A172 (cell line): ENCODE measurements at places on chromosomes 2 and 18. TPM values are rescaled to one million over a fixed set of nuclear protein-coding genes. Genes with fewer than 3 reads are reported as not detected.

GRCh38 chr18:195651-196050, 37.3 kb downstream of the USP14 start:
- no peak for DNase-seq

GRCh38 chr2:128735296-128735960, 416.8 kb upstream of the HS6ST1 start:
- no peak for DNase-seq

SH3YL1 gene
- total RNA-seq: 21.4 and 22.5 TPM in 2 replicates

- no peak for DNase-seq
Observed at GRCh38 chr2:197399887-197400540, 34.8 kb downstream of the SF3B1 start.

DNA sequence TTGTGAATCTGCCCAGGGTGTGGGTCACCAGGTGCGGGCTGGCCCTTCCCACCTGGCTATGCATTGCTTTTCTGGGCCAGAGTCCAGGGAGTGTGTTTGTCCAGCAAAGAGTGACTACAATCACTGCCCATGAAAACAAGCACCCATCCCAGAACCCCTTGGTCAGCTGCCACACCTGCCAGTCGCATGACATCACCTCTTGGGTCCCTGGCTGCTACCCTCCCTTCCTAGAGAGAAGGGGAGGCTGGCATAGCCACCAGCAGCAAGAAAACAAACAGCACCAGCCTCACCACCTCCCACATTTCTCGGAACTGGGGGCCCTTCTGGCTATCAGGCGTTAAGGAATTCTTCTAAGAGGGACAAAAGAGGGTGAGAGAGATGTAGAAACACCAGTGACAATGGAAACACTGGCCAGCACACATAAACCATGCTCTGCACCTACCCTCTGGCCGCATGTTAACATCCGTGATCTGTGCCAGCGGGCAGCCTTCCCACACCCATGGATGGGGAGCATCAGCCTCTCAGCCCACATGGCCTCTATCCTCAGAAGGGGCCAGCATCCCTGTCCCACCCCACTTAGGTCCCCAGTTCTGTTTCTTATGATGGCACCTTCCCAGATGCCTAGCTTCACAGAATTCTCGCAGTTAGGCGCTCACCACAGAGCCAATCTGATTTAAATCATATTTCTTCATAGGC, 109.7 kb upstream of the GLI2 start:
- peak; percentile 34 for DNase-seq

- no peak for DNase-seq
Observed at GRCh38 chr2:136118819-136119716, 1.1 kb upstream of the CXCR4 start.

UGT1A3 gene
- total RNA-seq: not detected in 2 replicates

DHRS9 gene
- total RNA-seq: not detected in 2 replicates

DNA sequence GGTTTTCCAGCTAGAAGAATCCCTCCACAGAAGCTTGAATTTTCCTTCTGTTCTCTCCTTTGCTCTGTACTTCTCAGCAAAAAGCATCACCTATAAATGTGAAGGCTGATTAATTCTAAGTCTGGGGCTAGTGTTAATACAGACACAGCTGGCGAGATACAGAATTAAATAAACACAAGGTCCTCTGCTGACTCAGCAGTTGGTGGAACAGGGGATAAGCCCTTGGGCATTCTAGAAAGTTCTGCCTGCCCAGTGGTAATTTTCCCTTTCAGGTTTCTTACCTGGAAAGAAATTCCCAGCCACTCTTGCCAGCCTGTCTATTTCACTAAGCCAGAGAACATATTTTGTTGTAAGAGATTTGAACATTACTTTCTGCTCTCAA, 175.3 kb upstream of the MSH6 start:
- DNase-seq: no peak

- DNase-seq: peak; percentile 36
Observed at GRCh38 chr2:82182270-82182669, 1877.7 kb upstream of the LRRTM1 start.

DNA sequence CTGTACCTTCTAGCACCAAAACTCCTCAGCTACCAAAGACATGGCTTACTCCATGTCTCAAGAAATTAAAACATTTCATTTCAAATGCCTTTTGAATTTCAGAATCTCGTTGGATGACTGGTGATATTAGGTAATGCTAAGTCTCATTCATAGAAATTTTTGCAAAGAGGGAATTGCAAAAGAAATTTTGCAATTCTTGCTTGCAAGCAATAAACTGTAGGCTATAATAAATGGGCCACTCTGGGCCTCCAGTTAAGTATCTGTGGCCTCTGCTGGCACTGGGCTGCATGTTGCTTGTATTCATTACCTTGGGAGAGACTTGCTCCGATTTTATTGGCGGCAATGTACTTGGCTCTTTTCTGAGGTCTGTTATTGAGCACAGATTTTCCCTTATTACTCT, 2.8 kb upstream of the LCLAT1 start:
- no peak for DNase-seq

DNA sequence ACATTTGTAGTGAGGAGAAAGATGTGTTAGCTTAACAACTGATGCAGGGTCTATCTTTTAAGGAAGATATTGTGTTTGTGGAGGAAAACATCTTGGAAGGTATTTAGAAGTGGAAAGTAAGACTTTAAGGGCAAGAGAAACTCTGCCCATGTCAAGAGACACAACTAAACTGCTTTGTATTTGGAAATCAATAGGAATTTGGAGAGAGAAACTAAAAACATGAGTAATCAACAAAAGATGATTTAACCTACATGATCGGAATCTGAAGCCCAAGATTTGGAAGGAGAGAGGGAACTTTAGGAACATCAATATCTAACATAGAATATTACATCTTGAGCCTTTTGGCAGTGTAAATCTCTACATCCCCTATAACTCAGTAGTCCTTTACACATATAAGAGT, 184.2 kb upstream of the COL3A1 start:
- DNase-seq: no peak

ZBTB7C gene
- 1.4 and 3.4 TPM in 2 replicates for total RNA-seq

GRCh38 chr2:209496586-209496982, 72.7 kb downstream of the MAP2 start:
- peak; percentile 8 for DNase-seq

- no peak for DNase-seq
Observed at GRCh38 chr2:1476617-1477195, 63.4 kb downstream of the TPO start.

DNA sequence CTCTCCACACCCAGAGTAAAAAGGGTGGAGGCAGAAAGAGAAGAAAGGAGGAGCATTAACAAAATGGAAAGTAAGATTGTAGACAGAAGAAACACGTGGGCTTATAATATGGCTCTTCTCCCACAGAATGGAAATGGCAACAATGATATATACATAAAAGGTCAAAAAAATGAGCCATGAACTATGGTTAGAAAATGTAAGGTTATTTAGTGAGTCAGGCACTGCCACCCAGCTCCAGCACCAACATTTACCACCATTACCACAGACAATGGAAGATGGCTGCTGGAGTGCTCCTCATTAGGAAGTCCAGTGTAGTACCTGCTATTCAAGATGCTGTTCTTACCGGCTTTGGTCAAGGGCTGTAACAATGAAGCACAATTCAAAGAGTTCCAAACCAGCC, 258.0 kb downstream of the ZEB2 start:
- no peak for DNase-seq

- peak; percentile 69 for DNase-seq
Observed at GRCh38 chr2:159226059-159226461, 60.4 kb downstream of the WDSUB1 start.
